Stimulated activated CD4-positive, alpha-beta T cell treated with anti-CD3 and anti-CD28 coated beads, Interleukin-12 subunit alpha, Interleukin-12 subunit beta, amount 100 ng/mL, for 24 hours (primary cell): ENCODE measurements at places on chromosomes 11 and 22.

DNA sequence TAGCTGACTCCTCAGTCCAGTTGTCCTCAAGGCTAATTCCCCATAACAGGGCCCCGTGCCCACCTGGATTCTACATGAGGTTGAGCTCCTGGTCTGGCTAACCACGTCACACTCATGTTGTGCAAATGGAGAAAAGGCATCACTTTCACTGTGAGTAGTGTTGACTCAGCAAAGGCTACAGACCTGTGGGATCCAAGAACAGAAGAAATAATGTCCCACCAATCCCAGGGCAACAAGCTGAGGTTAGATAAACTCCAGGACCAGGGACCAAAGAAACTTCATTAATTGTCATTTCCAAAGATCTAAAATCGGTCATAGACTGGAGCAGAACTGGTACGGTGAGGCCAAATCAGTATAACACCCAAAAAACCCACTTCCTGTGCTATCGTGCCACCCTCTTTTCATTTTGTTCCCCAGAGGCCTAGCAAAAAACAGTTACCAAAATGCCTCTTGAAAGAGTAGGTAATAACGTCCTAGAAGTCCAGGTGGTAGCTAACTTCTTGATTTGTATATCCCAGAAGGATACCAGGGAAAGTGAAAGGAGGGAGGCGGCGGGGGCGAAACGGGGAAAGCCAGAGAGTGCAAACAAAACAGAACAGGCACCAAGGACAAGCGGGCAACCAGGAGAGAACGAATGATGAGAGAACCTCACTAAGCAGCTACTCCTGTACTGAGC is 1.4 kb downstream of the PCSK7 start:
- peak; percentile 28 for DNase-seq

DNA sequence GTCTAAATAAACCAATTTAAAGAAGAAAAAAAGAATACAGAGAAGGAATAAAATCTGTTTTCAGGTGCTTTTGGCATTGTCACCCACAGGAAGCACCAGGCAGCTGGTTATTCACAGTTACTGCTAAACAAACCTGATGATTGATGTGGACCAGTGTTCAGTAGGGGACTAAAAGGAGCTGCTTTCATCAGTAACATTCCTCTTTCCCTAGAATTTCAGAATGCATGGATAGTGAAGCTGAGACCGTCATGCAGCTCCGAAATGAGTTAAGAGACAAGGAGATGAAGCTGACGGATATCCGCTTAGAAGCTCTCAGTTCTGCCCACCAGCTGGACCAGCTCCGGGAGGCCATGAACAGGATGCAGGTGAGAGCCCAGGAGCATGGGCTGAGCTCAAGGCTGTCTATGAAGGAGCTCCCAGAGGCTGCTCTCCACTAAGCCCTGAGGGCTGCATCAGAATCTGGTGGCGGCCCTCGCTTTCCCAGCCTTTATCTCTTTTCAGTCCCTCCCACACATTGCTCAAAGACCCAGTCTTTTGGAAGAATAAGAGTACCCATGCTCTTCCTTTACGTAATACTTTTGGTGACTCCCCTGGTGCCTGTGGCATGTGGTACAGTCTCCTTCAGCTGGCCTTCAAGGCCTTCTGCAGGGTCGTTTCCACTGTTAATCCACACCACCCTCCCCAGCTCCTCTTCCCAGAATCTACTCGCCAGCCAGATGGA is 69.5 kb downstream of the DBX1 start:
- no peak for DNase-seq

DNA sequence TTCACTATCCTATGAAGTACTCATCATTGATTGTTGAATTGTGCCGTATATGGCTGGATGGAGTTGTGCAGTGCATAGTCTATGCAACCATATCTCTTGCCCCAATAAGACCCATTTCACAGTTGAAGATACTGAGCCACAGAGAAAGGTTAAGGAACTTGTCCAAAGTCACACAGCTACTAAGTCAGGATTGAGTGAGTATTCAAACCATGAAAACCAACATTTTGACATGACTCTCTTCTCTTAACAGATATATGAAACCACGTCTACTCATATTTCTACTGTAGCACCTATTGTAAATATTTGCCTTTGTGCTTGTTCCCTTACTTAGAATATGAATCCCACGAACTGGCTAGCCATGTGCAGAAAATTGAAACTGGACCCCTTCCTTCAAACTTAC is 58.1 kb downstream of the MAML2 start:
- no peak for DNase-seq

DNA sequence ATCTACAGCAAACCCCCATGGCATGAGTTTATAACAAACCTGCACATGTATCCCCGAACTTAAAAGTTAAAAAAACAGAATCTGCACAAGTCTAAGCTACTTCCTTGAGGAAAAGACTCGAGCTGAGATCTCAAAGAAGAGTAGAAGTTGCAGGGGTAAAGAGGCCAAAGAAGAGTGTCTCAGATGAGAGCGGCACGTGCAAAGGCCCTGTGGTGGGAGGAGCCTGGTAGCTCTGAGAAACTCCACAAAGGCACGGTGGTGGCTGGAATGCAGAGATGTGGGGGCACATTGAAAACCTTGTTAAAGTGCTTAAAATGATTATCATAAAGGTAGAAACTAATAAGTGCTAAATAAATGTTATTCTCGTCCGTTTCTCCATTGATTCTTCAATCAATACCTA is 103.2 kb upstream of the GRK3 start:
- no peak for DNase-seq

- DNase-seq: no peak
These were observed 31.2 kb upstream of the ATXN10 start for GRCh38 chr22:45640291-45640940.

- DNase-seq: no peak
These were observed 1.8 kb downstream of the CDC42EP2 start for GRCh38 chr11:65316227-65317024.

GRCh38 chr11:113885897-113886296 is 10.5 kb upstream of the USP28 start:
- no peak for DNase-seq
